ENCODE measurements at places on chromosomes 3 and 15.

- no peak for DNase-seq
Measured at GRCh38 chr3:174409086-174409743, 449.9 kb upstream of the NAALADL2 start.

- no peak for DNase-seq
Measured at GRCh38 chr15:56699743-56700142, 33.6 kb downstream of the ZNF280D start.

GRCh38 chr3:69240651-69241568, 118.5 kb upstream of the LMOD3 start:
- DNase-seq = no peak

- DNase-seq = no peak
Measured at GRCh38 chr15:99721896-99722295, 11.3 kb downstream of the LYSMD4 start.

DNA sequence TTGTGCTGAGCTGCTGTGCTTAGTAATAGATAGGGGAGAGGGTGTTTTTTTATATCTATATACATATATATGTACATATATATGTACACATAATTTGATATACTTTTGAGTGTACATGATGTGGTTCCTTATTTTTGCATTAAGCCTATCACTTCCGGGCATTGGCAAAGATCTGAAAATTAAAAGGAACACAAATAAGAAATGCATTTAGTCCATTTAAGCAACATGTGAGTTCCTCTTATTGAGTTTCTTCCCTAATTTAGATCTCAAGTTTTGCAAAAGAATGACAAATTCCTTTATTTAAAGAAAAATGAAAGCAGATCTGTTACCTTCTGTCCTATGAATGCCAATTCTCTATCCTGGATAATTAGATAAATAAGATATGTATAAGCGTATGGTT, 435.1 kb downstream of the LPP start:
- peak; percentile 6 for DNase-seq

GRCh38 chr15:33111041-33111451, 83.5 kb downstream of the FMN1 start:
- no peak for DNase-seq

DNA sequence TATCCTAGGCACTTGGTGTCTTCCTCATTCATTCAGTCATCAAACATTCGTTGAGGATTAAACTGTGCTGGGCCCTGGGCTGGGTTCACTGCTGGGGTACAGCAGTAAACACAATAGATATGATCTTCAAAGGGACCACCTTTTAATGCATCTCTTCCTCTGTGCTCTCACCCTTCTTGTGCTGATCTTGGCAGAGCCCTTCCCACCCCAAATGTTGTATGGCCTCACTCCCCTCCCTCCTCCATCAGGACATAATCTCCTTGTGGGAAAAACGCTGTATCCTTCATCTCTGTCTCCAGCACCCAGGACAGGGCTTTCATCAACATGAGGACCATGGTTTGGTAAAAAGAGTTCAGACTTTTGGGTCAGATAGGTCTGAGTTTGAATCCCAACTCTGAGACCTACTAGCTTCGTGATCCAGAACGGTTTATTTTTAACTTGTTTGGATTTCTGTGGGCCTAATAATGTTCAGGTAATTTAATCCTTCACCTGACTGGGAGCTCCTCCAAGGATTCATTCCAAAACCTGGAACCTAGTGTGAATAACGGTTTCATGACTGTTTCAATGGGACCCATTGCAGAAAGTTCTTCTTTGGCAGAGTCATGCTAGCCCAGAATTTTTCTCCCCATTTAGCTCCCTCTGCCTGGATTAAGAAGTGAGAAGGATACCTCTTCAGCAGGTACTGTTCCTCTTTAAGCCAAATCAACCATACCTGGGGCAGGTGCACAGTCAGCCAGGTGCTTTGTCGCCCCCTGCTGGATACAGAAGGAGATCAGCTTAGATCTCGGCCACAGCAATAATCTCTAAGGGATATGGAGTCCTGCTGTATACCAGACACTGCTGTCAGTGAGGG, 5.2 kb upstream of the WNT7A start:
- DNase-seq = peak; percentile 42

DNA sequence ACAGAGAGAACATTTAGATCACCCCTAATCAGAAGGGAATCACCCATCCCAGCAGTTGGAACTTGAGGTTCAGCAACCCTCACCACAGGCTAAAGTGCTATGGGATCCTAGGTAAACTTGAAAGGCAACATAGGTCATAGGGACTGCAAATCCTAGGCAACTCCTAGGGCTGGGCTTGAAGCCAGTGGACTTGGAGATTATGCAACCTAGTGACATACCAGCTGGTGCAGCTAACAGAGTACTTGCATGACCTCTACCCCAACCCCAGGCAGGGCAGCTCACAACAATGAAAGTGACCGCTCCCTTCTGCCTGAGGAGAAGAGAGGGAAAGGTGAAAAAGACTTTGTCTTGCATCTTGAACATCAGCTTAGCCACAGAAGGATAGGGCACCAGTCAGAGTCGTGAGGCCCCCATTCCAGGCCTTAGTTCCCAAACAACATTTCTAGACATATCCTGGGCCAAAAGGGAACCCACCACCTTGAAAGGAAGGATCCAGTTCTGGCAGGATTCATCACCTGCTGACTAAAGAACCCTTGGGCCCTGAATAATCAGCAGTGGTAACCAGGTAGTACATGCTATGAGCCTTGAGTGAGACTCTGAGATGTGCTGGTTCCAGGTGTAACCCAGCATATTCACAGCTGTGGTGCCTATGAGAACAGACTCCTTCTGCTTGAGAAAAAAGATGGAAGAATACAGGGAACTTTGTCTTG, 37.6 kb upstream of the FBN1 start:
- no peak for DNase-seq

GRCh38 chr3:15148614-15149013, 49.7 kb upstream of the RBSN start:
- DNase-seq = peak; percentile 42

- no peak for DNase-seq
Measured at GRCh38 chr15:101037090-101037830, 118.1 kb downstream of the LRRK1 start.

DNA sequence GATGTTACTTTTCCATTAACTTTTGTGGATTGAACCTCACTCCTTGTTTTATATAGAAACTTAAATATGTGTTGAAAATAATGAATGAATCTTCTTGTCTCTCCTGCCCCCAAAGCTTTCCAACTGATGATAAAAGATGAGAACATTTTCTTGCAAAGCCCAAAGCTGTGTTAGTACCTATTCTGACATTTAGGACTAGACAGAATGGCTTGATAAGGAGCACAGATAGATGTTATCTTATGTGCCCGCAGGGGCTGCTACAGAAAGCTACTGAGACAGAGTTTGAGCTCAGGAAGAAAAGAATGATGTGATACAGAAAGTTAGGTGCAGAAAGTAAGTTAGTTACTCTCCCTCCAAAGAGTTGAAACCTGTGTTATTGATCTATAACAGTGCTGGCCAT, 109.4 kb upstream of the ATP11B start:
- no peak for DNase-seq

GRCh38 chr15:80099241-80099640, 39.8 kb downstream of the ZFAND6 start:
- DNase-seq = no peak

- DNase-seq = no peak
Measured at GRCh38 chr15:73340502-73341192, 28.1 kb downstream of the HCN4 start.

Data from NB4 (cell line).